Activated CD8-positive, alpha-beta memory T cell treated with anti-CD3 and anti-CD28 coated beads for 1 hour (primary cell): ENCODE measurements at places on chromosomes 5 and 9.

- no peak for DNase-seq
These were observed 696.2 kb upstream of the COX7C start for GRCh38 chr5:85921590-85921989.

DNA sequence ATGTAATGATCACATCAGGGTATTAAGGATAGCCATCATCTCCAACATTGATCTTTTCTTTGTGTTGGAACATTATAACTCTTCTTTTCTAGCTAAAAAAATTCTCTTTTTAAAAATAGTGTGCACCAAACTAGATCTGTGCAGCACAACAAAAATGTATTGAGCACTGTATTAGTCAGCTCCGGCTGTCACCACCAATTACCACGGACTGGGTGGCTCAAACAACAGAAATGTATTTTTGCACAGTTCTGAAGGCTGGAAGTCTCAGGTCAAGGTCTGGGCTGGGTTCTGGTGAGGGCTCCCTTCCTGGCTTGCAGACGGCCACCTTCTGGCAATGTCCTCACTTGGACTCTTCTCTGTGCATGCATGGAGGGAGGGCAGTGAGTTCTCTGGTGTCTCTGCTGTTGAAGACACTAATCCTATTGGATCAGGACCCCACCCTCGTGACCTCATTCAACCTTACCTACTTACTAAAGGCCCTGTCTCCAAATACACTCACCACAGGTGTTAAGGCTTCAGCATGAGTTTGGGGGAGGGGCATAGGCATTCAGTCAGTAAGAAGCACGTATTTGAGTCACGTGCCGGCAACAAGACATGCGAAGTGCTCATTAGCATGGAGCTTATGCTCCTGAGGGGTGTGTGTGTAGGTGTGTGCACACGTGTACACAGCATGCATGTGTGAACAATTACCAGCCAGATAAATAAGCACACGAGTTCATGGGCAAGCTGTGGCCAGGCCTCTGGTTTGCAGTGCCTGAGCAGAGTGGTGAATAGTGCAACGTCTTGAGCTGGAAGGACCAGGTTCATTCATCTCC is 89.4 kb upstream of the SH3PXD2B start:
- DNase-seq, result no peak

- DNase-seq, result no peak
These were observed 455.3 kb upstream of the PTGER4 start for GRCh38 chr5:40224421-40224820.

GRCh38 chr5:58827463-58827862 is 244.6 kb downstream of the RAB3C start:
- DNase-seq, result no peak

DNA sequence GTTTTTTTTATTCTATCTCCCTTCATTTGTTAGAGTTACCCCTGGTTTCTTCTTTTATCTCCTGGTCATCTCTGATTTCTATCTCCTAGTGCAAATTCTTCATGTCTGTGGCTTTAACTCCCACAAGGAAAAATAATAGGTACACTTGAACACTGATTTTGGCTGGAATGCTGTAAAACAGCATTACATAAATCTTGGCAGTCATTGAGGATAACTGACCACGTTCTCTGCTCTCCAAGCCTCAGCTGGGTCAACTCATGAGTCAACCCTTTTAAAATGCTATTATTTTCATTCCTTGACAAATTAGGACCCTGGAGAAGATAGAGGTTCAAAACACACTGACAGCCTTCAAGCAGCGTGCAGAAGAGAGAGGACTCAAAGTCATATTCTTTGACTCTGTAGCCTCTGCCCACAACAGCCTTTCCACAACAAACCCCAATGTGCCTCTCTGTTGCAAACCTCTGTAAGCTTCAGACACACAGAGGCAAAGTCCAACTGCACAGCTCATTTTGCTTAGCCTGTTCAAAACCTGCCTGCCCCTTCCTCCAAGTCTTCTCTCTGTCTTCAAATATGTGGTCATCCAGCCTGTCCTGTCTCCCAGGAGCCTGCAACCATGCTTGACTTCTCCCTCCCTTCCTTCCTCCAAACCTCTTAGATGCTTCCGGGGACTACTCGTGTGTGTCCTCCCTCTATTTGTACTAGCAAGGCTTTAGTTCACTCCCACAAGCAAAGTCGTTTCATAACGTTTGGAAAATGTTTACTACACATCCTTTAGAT is 398.4 kb downstream of the MED10 start:
- no peak for DNase-seq
